ENCODE measurements at places on chromosomes 1 and 21.

DNA sequence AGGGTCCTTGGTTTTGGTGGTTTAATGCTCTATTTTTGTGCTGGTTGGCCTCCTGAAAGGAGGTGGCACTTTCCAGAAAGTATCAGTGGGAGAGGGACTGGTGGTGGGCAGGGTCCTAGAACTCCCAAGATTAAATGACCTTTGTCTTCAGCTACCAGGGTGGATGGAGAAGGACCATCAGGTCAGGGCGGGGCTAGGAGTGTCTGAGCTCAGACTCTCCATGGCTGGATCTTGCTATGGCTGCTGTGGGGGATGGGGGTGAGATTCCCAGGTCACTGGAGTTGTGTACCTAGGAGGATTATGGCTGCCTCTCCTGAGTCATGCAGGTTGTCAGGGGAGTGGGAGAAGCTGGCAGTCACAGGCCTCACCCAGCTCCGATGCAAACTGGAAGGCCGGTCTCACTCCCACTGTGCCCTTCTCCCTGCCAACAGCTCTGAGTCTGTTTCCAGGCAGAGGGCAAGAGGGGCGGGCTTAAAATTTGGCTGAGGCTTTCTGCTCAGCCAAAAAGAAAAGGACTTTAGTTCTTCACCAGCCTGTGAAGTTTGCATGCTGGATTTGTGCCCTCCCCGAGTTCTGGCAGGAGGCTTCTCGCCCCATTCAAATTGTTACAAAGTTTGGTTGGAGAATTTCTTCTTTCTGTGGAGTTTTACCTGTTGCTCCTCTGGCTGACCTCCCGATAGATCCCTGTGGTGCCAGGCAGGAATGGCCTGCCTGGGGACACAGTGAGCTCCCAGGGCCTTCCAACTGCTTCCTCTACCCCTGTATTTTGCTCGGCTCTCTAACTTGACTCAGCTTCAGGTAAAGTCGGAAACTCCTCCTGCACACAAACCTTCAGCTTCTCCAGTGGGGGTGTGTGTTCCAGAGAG lies 13.1 kb upstream of the KYAT3 start:
- no peak for DNase-seq

DNA sequence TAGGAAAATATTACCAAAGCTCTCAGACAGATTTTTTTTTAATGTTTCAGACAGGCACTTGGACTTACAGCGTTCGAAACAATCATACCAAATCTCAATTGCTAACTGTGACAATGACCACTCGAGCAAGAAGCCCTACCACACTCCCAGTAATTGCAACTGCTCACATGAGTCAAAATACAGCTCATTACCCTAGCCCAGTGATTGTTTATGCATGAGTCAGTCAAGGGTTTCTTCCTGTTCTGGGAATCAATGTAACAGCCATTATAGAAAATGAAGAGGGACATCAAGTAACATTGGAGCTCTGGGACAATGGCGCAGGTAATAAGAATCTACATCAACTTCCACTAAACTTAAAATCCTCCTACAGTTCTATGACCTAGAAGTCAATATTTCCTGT lies 56.1 kb upstream of the SH3GLB1 start:
- no peak for DNase-seq

GRCh38 chr21:32481875-32482408 lies 69.4 kb downstream of the EVA1C start:
- no peak for DNase-seq

DNA sequence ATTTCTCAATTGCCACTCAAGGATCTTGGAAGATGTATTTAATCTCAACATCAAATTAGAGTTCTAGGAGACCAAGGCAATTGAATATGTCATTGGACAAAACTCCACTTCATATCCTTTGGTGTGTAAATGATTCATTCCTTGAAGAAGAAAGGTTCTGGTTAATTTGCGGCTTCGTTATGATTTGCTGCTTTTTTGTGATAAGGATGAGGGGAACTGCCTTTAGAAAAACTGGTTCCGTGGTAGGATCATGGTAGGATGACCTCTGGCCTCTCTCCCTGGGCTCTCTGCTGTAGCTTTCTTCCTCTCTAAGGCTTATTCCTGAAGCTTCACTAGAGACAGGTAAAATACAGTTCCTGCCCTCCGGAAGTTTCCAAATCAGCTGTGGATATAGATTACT lies 51.5 kb upstream of the ERRFI1 start:
- no peak for DNase-seq

GRCh38 chr21:45615145-45615711 lies 28.3 kb upstream of the PCBP3 start:
- DNase-seq: no peak

- DNase-seq: no peak
Measured at GRCh38 chr1:159707472-159708260, 6.7 kb downstream of the CRP start.

DNA sequence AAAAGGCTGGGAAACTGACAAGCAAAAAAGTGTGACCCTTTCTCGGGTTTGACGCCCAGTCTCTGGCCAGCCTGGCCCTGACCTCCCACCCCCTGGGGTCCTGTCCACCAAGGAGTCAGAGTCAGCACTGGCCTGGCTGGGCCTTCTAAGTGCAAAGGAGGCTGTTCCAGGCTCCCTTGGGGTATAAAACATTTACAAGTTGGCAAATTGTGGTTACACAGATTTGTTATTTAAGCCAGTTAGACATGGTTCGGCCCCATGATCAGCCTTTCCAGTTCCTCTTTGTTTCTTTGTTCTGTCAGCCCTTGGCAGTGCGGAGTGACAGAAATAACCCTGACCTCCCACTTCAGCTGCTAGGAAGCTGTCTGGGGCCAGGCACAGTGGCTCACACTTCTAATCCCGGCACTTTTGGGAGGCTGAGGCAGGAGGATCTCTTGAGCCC lies 161.6 kb upstream of the RAB4A start:
- no peak for DNase-seq

GRCh38 chr1:243477731-243478290 lies 222.0 kb downstream of the SDCCAG8 start:
- no peak for DNase-seq
